ENCODE measurements at places on chromosomes 5 and 9.

DNA sequence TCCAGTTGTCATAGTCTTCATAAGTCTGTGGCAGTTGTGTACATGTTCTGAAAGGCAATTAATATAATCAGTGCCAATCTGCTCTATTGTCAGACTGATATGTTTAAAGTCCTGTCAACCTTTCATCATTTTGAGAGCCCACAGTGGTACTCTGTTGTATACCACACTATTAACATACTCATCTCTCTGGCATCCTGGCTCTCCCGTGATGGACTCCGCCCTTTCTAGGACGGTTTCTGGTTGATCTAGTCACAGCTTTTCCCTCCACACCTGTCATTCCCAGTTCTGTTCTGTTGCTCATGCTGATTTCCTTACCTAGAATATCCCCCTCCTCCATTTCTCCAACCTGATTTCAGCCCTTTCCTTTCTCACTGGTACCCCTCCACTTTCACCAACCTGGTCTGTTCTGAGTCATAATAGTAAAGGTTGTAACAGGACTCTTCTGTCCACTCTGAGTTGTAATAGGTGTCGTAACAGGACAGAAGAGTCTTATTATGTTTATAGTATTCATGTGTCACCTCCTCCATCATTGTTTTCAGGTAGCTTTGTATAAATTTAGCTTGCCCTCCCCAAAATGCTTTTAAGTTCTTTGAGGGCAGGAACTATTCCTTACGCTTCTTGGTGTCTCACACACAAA, 4.1 kb downstream of the PTCD2 start:
- DNase-seq, result no peak

- no peak for DNase-seq
Measured at GRCh38 chr9:128512820-128513219, 8.3 kb downstream of the GLE1 start.

DNA sequence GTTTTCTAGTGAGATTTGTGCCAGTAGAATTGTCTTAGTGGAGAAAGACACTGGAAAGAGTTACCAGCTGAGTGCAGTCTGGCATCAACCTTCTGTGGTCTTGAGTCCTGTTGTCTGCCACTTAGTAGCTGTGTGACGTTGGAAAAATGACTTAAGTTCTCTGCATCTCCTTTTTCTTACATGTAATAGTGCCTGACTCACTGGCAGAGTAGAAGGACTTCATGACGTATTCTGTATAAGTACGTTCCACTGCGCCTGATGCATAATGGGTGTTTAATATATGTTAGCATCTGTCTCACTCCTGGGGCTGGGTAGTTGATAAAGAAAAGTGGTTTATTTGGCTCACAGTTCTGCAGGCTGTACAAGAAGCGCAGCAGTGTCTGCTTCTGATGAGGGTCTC, 144.8 kb downstream of the ST8SIA4 start:
- DNase-seq, result no peak

DNA sequence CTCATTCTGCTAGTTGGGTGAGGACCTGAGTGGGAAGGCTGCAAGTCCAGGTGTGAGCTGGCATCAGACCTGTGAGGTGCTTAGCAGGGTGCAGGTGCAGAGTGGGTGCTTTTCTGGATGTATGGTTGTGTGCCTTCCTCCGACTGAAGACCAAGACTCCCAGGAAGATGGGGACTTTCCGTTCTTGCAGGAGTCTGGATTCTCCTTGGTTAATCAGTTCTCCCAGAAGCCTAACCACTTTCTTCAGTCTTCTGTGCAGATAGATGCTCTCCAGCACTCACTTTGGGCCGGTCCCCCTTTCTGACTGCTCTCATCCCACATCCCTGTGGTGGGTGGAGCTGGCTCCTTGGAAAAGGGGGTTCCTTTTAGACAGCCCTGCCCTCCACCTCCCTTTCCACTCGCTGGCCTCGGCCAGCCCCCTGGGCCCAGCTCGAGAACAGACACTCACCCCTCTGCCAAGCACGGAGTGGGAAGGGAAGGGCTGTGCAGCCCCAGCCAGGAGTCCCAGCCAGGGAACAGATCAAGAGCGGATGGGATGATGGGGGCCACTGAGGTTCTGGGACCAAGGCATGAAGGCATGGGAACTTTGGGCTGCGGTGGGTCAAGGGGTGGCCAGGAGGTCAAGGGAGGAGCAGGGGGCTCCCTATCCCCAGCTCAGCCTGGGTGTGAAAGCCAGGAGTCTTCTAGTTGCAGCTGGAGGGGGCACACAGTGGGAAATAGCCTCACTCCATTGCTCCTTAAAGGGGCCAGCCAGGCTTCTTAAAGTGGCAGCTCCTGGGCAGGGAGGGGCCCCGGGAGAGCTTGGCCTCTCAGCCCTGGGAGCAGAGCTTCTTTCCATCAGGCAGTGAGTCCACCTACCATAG, 62.4 kb downstream of the FGF18 start:
- DNase-seq, result no peak

DNA sequence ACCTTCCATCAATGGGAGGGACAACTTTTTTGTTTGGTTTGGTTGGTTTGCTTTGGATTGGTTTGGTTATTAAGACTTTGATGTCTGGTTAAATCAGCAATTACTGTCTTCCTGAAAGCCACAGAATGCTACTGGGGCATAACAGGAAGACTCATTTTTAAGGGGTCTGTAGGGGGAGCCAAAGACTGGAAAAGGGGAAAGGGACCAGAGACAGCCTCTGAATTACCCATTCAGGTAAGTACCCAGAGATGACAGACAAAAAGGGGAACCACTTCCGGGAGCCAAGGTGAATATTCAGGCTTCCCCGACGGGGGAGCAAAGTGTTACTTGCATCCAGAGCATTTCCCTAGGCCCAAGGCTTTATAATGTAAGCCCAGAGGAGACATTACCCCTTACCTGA, 4.6 kb upstream of the FEM1C start:
- no peak for DNase-seq

- DNase-seq, result no peak
Measured at GRCh38 chr5:76622973-76623596, at the start of gene F2RL2. F2RL2 (minus strand) TSS chr5:76623403; CDS start chr5:76623230, 173 bp downstream.

GRCh38 chr9:113501852-113502251, 38.3 kb downstream of the RGS3 start:
- no peak for DNase-seq

DNA sequence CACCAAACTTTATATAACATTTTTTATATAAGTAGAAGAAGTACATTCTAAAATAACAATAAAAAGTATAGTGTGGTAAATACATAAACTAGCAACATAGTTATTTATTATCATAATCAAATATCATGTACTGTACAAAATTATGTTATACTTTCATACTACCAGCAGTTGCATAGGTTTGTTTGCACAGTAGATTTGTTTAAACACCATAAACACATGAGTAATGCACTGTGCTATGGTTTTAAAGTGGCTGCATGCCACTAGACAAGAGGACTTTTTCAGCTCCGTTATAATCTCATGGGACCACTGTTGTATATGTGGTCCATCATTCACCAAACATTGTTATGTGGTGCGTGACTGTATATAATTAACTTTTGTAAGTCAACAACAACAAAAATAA, 137.6 kb downstream of the DRD1 start:
- no peak for DNase-seq

GRCh38 chr9:83349031-83349430, 189.2 kb downstream of the FRMD3 start:
- DNase-seq, result no peak

All from stimulated activated CD8-positive, alpha-beta memory T cell treated with anti-CD3 and anti-CD28 coated beads, Interleukin-7, amount 100 ng/mL, for 1 hour (primary cell).